Putamen (tissue), 1 donor: ENCODE measurements at places on chromosomes 2 and 18.

DNA sequence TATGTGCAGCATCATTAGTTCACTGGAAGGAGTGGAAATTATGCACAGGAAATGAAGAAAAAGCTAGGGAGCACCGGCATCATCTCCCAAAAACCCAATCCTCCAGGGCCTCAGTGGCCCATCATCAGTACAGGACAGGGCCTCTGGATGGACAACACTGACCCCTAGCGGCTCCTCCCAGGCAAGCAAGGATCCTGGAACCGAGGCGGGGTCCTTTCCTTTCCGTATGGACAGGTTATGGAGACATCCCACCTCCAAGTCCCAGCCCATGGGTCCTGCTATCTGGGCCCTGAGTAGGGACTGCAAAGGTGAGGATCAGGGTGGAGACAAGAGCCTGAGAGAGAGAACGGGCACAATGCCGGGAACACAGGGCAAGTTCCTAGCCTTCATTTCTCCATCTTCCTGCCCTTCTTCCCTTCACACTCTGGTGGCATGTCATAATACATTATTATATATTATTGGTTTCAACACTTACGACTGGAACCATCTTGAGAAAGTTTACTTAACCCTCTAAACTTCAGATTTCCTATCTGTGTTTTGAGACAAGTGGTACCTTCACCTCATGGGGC, 68.2 kb downstream of the ZNF516 start:
- no peak for DNase-seq

- DNase-seq = no peak
These were observed 1898.4 kb upstream of the CELF4 start for GRCh38 chr18:39464006-39464405.

GRCh38 chr2:27916293-27916995, 25.9 kb downstream of the BABAM2 start:
- DNase-seq = no peak

DNA sequence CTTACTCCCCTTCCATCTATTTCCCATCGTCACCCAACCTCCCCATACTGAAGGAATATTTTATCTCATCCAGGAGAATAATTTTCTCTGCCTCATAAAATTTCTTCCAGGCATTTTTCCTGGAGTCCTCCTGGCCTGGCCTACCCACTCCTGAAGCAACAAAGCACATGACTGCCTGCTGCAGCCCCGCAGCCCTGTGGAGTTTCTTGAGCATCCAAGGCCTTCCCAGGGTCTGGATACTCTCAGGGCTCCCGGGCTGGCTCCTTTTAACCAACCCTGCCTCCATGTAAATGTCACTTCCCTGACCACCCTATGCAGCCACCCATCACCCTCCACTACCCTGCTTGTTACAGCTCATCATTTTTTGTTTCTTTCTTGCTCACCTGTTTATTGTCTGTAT, 64.0 kb downstream of the CDH20 start:
- DNase-seq = no peak

GRCh38 chr2:96138179-96139145, at the start of gene ASTL:
Gene ASTL (minus strand): TSS chr2:96138502. CDS start chr2:96138436, 66 bp downstream.
- no peak for DNase-seq

DNA sequence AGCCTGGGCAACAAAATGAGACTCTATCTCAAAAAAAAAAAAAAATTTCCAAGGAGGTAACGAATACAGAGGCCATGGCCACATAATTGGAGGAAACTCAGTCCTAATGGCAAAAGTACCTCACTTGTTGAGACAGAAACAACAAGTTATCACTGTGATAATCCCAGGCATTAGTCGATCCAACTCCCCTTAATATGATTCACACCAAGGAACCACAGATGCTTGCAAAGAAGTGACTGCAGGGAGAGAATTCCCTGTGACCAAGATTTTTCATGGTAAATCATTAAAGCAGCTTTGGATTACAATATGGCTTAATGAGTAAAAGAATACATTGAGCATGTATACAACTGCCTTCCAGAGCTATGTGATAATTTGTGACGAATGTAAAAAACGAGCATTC, 80.4 kb upstream of the RNU4ATAC start:
- DNase-seq = no peak

- DNase-seq = no peak
These were observed 17.3 kb upstream of the RHOB start for GRCh38 chr2:20429528-20429927.

GRCh38 chr2:236545814-236546480, 23.7 kb upstream of the ACKR3 start:
- DNase-seq = no peak

DNA sequence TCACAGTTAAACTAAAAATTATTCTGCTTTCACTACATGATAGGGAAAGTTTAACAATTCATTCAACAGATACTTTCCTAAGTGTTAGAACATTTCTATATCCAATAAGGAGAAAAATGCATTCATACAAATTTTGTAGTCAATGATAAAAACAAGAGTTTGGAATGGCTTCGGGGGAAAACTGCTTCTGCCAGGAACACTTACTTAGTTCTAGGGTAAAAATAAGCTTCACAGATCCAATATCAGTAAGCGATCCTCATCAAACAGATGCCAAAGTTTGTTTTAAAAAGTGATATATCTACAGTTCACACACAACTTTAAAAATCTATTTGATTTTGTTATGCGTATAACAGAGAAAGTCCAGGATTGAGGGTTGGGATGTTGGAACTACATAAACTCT, 199.7 kb downstream of the LRRTM4 start:
- DNase-seq = no peak

DNA sequence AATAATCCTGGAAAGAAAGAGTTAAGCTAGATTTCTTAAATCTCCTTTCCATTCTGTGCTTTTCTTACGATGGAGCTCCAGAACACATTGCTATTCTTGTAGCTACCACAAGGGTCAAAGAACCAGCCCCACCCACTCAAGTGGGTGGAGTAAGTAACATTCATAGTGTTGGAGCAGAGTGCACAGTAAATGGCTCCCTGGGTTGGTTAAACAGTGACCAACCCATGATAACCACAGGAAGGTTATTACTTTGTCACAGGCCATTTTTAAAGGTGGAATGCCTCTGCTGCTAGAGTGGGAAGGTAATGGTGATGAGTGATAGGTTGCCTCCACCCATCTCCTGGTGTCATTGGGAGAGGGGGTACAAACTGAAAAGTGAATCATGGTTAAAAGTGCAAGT, 13.9 kb downstream of the ARPC2 start:
- DNase-seq = no peak

GRCh38 chr2:238895891-238896600, 48.2 kb downstream of the TWIST2 start:
- DNase-seq = no peak

- no peak for DNase-seq
These were observed 206.0 kb downstream of the SPP2 start for GRCh38 chr2:234256516-234256915.

DNA sequence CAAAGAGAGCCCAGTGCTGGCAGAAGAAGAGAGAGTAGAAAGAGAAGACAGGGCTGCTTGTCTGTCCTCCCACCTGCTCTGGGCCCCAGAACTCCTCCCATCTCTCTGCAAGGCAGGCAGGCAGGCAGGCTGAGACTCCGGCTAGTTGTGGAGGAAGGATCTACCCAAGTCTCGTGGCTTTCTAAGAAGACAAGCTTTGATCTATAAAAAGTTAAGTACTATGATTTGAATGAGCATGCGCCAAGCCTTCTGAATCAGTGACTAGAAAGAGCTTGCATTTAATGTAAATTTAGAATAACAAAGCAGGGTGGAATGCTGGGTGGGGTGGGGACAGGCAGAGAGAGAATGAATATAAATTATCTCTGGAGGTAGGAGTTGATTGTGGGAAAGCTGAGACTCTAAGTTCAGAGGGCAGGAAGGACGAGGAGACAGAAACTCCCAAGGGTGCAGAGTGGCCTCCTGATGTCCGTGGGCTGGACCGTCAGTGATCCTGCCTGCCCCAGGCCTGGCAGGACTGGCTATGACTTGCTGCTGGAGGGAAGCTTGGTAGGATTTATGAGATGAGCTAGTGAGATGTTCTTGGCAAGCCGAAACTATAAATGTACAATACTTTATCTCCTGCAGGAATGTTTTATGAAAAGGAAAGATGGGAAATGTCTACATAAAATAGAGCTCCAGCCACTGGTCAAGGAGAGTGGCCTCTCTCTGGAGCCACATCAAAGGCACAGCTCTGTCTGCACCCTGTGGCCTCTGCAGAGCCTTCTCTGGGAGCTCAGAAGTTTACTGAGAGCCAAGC, 447.5 kb downstream of the TNS1 start:
- DNase-seq = no peak

GRCh38 chr18:57629422-57629821, 7.8 kb upstream of the NARS1 start:
- no peak for DNase-seq

- DNase-seq = no peak
These were observed 19.5 kb downstream of the SLC20A1 start for GRCh38 chr2:112665113-112665780.

GRCh38 chr2:188869550-188869949, 104.6 kb upstream of the COL3A1 start:
- peak; percentile 1 for DNase-seq

GRCh38 chr2:236180076-236180816, 12.1 kb upstream of the GBX2 start:
- no peak for DNase-seq

- no peak for DNase-seq
These were observed 13.6 kb downstream of the CIB4 start for GRCh38 chr2:26627350-26628105.

DNA sequence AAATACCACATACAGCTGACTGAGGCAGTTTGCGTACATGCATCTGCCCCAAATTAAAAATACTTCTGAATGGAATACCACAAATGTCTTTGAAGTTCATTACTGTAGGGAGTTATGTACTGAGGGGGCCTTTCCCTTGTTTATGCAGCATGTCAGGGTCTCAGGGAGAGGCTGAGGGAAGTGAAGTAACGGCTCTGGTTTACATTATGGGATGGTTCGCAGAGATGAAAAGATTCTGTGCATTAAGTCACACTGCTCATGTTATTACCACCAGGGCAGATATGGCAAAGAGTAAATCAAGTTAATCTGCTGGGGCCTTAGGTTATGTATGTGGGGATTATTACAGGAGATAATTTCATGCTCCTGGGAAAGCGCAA, 385.9 kb upstream of the RND3 start:
- DNase-seq = no peak

- DNase-seq = no peak
These were observed 848 bp downstream of the TMSB10 start for GRCh38 chr2:84906108-84906899.

DNA sequence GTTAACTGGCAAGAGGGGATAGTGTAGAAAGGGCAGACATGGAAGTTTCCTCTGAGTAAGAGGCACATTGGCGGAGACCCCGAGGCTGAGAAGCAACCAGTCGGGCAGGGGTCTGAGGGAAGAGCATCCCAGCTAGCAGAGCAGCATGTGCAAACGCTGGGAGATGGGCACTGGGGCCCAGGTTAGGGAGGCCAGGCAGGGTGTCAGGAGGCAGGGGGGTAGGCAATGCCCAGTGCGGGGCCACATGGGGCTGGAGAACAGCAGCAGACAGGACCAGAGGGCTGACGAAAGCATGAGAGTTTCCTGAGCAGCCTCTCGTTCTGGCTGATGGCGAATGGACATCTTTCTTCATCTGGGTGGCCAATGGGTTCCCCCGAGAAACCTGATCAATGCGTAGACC, 88.2 kb downstream of the INPP5D start:
- no peak for DNase-seq

- no peak for DNase-seq
These were observed 15.4 kb downstream of the BCL11A start for GRCh38 chr2:60538101-60538500.
